ENCODE measurements at places on chromosomes 16 and 17.

- DNase-seq: no peak
Measured at GRCh38 chr17:80277751-80278671, 17.4 kb downstream of the RNF213 start.

DNA sequence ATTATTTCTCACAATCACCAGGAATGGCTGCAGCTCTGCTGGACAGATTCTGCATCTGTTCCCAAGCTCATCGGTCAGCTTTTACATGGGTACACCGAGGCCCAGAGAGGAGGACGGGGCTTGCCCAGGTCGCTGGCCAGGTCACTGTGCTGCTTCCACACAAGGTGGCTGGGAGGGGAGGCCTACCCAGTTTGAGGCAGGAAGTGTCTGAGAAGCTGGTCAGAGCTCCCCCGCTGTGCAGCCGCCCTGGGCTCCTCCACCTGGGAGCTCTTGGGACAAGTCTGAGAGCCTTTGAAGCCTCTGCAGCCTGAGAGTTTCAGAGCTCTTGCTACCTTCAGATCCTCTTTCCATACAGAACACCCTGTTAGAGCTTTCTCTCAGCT is 143.3 kb downstream of the CLEC16A start:
- DNase-seq: no peak

- DNase-seq: no peak
Measured at GRCh38 chr16:86901483-86901882, 323.1 kb downstream of the FOXL1 start.

DNA sequence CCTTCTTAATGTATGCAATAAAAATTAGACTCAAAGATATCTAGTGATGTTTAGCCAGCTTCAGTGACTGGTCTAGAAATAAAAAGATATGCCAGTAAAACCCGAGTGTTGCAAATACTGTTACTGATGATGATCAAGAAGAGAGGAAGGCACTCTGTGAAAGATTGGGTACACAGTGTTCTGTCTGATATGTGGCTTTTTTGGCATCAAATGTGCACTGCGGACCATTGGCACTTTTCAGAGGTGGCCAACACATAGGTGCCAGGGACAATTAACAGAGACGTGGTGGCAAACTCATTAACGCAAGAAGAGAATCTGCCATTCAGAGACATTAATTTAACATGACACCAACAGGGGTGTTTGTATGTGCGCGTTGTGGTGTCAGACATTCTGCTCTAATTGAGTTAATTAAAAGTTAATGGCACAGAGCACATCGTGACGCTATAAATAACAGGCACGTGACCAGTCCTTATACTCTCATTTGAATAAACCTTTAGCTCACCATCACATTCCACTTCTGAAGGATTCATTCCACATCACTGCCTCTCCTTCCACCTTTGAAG is 549.3 kb upstream of the HSBP1 start:
- DNase-seq: no peak
